Activated CD8-positive, alpha-beta T cell treated with anti-CD3 and anti-CD28 coated beads, Interleukin-2, amount 10 ng/mL, durations not matched to agents 7 days and 5 days (primary cell): ENCODE measurements at places on chromosomes 12 and 14. TPM values are rescaled to one million over a fixed set of nuclear protein-coding genes. Genes with fewer than 3 reads are reported as not detected.

DNA sequence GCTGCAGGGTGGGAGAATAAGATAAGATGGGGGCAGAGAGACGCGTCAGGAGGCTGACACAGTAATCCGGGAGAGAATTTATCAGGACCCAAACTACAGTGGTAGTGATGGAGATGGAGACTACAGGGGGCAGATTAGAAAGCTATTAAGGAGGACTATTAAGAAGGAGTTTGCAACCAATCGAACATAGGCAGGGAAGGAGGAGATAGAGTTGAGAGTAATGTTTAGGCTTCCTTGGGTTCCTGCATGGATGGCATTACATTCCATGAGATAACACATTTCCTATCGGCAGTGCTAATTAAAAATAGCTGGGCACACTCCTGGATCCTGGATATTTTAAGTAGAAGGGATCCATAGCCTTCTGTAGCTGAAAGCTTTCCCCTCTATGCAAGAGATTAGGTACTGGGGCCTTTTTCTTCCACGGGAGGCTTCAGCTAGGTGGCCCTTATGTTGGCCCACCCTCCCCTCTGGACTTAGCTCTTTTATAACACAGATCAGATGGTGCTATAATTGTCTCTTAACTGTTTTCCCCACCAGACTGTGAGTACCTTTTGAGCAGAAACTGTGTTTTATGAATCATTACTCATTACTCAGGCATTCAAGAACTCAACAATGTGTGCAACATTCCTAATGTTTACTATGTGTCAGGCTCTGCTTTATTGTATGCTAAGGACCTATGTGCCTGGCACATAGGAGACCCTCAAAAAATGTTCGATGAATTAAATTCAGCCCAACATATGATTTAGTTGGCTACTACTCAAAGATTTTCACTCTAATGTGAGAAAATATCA, 113.0 kb downstream of the RMST start:
- DNase-seq: no peak

- no peak for DNase-seq
Measured at GRCh38 chr12:131928080-131928710, 881 bp upstream of the PUS1 start.

DNA sequence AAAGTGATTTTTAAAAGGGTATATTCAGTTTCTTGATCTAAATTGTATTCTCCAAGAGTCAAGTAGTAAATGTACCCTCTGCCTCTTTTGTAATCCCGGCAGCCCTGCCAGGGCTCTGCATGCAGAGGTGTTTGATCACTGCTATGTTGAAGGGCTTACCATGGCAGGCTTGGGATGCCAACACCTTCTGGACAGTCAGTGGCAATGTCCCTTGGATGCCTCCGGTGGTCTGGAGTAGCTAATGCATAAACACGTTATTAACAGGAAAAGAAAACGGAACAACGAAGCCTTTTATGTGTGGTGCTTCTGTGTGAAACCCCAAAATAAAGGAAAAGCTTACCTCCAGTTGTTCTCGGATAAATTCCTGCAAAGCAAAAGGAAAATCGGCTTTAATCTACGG, 19.9 kb downstream of the EIF2B2 start:
- DNase-seq: peak; percentile 28

GRCh38 chr14:103699901-103700752, 15.1 kb downstream of the XRCC3 start:
- DNase-seq: no peak

LMO3 gene
- not detected for total RNA-seq
